Gastrocnemius medialis (tissue), 4 donors: ENCODE measurements at places on chromosomes 5 and 9. TPM values are rescaled to one million over a fixed set of nuclear protein-coding genes. Genes with fewer than 3 reads are reported as not detected.

GRCh38 chr9:134707031-134707680 lies 65.6 kb downstream of the COL5A1 start:
- H3K4me1 ChIP-seq, result no peaks in the 10 kb centered on the region
- H3K27me3 ChIP-seq, result peaks cover 2% of the 10 kb centered on the region
- no peak overlapping the region for H3K4me3 ChIP-seq

DNA sequence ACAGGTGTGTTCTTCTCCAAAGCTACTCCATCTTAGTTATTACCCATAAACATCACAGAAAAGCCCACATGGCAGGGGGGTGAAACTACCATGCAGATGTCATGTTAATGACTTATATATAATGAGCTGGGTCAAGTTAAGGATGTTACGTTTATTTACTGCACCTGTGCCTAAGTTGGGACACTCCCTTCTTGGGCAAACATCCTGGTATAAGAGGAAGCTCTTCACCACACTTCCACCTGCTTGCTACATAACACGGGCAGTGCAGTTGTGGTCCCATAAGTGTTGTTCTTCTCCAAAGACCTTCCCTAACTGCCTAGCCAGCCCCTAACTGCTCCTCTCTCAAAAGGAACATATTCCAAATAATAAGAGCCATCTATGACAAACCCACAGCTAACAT lies 9.3 kb upstream of the ZCCHC9 start:
- H3K27ac ChIP-seq, result no peak overlapping the region
- no peaks in the 10 kb centered on the region for H3K36me3 ChIP-seq
- no peak for DNase-seq

GRCh38 chr9:85213650-85214607 lies 527.8 kb downstream of the AGTPBP1 start:
- H3K36me3 ChIP-seq, result no peaks in the 10 kb centered on the region
- no peak overlapping the region for H3K4me3 ChIP-seq
- H3K27ac ChIP-seq, result no peak overlapping the region
- H3K4me1 ChIP-seq, result no peaks in the 10 kb centered on the region
- DNase-seq, result no peak
- no peaks in the 10 kb centered on the region for H3K27me3 ChIP-seq

DNA sequence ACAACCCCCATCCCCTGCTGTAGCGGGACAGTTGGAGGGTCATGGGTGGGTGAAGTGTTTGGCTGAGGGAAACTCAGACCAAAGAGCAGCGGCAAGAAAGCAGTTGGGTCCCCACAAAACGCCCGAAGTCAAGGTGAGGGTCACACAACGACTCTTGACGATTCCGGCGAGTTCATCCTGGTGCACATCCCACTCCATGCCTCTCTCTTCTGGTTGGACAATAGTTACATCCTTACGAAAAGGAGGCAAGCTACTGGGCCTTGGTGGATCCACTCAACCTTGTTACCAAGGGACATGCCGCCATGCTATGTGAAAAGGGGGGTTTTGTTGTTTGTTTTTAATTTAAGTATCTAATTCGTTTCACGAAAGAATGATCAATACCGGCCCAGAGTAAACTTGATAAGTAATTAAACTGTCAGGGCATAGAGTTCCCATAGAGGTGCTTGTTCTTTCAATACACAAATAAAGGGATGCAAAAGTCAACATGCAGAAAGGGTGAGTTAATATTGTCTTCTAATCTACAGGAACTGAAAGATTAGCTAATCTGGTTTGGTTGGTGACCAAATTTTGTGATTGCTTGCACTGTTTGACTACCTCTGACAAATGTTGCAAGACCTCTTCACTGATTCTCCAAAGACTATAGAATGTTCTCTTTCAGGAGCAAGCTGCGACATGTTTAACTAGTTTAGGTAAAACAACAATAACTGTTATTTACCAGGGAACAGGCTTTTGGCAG lies 732 bp upstream of the SMIM15 start:
- peaks cover 26% of the 10 kb centered on the region for H3K4me1 ChIP-seq
- peak overlapping the region; percentile 99 for H3K4me3 ChIP-seq
- no peak for DNase-seq
- no peaks in the 10 kb centered on the region for H3K27me3 ChIP-seq
- peak overlapping the region; percentile 92 for H3K27ac ChIP-seq

DNA sequence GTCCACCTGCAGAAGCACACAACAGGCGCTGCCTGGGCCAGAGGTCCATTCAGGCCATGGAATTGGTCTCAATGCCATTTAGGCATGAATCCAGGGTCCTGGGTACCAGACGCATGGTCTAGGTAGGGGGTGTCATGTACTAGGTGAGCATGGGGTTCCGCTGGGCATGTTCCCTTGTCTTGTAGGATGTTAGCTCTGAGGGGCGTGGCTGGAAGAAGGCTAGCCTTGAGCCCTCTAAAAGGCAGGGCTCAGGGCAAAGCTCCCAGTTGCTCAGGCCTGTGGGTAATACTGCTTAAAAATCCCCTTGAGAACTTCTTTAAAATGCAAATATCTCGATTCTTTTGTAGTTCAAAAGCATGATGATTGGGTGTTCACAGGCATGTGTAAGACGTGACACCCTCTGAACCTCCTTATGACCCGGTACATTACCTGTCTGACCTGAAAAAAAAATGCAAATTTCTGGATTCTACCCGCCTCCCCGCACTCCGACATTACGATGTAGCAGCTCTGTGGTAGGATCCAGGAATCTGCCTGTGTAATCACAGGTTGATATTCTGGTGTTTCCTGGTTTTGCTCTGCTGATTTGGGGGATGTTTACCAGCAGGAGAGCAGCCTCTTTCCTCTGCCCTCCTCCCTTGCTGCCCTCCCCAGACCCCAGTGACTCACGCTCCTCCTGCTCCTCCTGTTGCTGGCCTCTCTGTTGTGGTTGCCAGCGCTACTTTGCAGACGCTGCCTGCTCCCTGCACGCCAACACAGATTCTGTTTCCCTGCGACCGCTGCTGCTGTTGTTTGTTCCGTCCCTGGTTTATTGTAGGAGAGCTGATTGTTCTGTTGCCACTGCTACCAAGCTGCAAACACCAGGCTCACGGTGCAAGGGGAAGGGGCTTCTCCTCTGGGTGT lies 5.7 kb downstream of the TMC1 start:
- no peaks in the 10 kb centered on the region for H3K36me3 ChIP-seq
- DNase-seq, result peak; percentile 80
- H3K4me3 ChIP-seq, result peak overlapping the region; percentile 13
- no peaks in the 10 kb centered on the region for H3K27me3 ChIP-seq

GRCh38 chr5:151721812-151722391 lies 35.2 kb upstream of the SPARC start:
- no peak overlapping the region for H3K4me3 ChIP-seq
- no peaks in the 10 kb centered on the region for H3K36me3 ChIP-seq
- no peaks in the 10 kb centered on the region for H3K4me1 ChIP-seq
- H3K27me3 ChIP-seq, result no peaks in the 10 kb centered on the region

- no peak overlapping the region for H3K27ac ChIP-seq
- no peak overlapping the region for H3K4me3 ChIP-seq
- no peak for DNase-seq
Measured at GRCh38 chr5:111932199-111932598, 175.2 kb upstream of the NREP start.

DNA sequence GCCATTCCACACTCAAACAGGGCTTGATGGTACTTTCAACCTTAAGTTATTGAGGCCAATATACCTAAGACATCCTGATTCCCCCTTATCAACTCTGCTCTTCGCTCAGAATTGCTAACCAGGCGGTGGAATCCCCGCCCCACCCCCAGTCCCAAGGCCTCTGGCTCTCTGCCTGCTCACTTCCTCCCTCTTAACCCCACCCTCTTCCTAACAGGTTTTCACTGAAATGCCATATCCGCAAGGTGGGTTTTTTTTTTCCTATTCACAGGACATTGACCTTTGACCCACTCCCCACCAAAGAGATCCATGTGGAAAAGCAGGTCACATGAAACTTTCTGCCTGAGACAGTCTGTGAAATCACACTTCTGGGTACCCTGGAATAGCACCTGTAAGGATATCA lies 66.6 kb upstream of the IFNK start:
- H3K27ac ChIP-seq, result no peak overlapping the region
- DNase-seq, result no peak
- H3K36me3 ChIP-seq, result peaks cover 9% of the 10 kb centered on the region
- H3K27me3 ChIP-seq, result no peaks in the 10 kb centered on the region
- no peak overlapping the region for H3K4me3 ChIP-seq

- no peaks in the 10 kb centered on the region for H3K36me3 ChIP-seq
- H3K27ac ChIP-seq, result no peak overlapping the region
Measured at GRCh38 chr9:74821636-74822035, 66.1 kb downstream of the TRPM6 start.

GRCh38 chr9:37936965-37937364 lies 33.0 kb upstream of the SLC25A51 start:
- no peak for DNase-seq
- H3K4me3 ChIP-seq, result no peak overlapping the region
- H3K4me1 ChIP-seq, result peaks cover 8% of the 10 kb centered on the region
- H3K27ac ChIP-seq, result no peak overlapping the region

DNA sequence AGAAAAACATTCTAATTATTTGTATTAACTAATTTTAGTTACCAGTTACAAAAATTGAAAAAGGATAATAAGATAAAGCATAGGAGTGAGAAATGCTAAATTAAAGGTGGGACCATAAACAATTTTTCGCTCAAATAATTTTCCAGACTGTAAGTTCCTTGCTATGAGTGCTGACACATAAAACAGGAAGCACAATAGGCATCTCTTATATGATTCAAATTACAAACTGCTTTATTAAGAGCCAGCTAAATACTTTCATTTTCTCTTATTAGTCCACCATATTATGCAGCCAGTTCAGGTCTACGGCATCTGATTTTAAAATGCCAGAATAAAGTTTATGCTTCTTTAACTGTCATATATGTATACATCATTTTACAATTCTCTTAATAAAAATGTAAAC lies 4.4 kb downstream of the RC3H2 start:
- H3K36me3 ChIP-seq, result no peaks in the 10 kb centered on the region
- H3K4me3 ChIP-seq, result no peak overlapping the region
- no peak for DNase-seq
- H3K27me3 ChIP-seq, result no peaks in the 10 kb centered on the region
- peaks cover 25% of the 10 kb centered on the region for H3K4me1 ChIP-seq

DNA sequence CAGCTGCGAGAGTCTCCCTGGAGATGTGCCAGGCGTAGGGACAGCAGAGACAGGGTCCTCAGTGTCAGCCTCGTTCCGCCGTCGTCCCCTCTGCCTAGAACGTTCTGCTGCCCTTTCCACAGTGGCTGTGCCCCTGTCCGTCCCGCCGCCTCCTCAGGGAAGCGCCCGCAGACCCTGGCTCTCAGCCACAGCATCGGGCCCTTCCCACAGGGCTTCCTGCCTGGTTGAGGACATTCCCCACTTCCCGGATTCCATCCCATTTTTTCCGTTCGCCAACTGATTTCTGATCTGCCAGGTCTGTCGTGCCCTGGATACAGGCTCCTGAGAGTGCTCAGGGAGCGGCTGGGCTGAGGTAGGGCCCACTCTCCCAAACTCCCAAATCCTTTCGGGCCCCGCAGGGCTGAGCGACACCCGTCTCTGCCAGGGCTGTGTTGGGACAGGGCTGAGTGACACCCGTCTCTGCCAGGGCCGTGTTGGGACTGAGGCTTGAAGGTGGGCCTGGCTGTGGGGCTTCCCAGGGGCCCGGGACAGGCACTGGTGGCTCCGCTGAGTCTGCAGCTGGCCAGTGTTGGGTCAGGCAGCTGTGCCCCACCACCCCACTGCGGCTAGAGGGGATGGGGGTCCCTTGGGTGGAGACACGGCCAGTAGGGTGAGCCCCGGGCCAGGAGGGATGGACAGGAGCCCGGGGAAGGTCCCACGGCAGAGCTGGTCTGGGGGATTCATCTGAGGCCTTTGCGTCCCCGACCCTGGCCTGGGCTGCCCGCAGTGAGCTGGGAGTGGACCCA lies 15.9 kb downstream of the DNLZ start:
- H3K27me3 ChIP-seq, result peaks cover 7% of the 10 kb centered on the region
- no peak overlapping the region for H3K4me3 ChIP-seq
- no peaks in the 10 kb centered on the region for H3K4me1 ChIP-seq
- H3K27ac ChIP-seq, result no peak overlapping the region

GRCh38 chr5:66144834-66145390 lies 812 bp downstream of the SREK1 start:
- H3K36me3 ChIP-seq, result no peaks in the 10 kb centered on the region
- peak overlapping the region; percentile 94 for H3K27ac ChIP-seq
- peaks cover 45% of the 10 kb centered on the region for H3K4me1 ChIP-seq
- no peaks in the 10 kb centered on the region for H3K27me3 ChIP-seq

DNA sequence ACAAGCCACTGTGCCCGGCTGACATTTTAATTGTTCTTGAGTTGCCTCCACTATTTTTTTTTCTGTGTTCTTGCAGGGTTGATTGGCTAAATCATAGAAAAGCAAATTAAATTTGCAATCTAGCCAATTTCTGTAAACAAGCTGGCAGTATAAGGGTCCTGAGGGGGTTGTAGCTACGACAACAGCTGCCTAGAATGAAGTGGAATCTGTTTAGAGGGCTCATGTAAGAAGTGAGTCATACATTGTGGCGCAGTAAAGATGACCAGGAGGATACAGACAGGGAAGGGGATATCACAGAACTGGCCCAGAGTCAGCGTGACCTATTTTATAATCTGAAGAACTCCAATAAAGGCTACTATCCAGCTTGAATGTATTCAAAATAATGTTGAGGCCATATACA lies 82.2 kb upstream of the TLE1 start:
- no peak overlapping the region for H3K27ac ChIP-seq
- H3K4me3 ChIP-seq, result no peak overlapping the region
- DNase-seq, result no peak
- H3K36me3 ChIP-seq, result no peaks in the 10 kb centered on the region
- no peaks in the 10 kb centered on the region for H3K4me1 ChIP-seq

DNA sequence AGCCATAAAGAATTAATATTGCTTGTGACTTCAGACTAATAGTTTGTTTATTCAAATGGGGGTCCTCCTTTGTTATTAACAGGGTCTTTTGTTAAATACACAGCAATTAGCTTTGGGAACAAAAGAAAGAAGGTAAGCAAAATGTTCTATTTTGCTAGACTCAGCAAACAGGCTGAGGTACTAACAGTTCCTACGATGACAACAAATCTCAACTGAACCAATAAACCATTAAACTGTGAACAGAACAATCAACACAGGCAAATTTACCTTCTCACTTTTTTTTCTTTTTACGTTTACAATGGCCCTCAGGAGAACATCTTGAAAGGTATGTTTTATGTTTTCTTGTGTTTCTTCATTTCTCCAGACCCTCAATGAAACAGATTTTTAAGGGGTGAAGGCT lies 207.2 kb downstream of the NFIB start:
- H3K4me1 ChIP-seq, result peaks cover 10% of the 10 kb centered on the region
- H3K36me3 ChIP-seq, result no peaks in the 10 kb centered on the region
- DNase-seq, result no peak
- H3K27me3 ChIP-seq, result no peaks in the 10 kb centered on the region
- no peak overlapping the region for H3K27ac ChIP-seq
- no peak overlapping the region for H3K4me3 ChIP-seq

SLC25A2 gene
- total RNA-seq, result 0.49 TPM

CANX gene
- 261 TPM for total RNA-seq

GCNT1 gene
- 6.6 TPM for total RNA-seq

DNM1 gene
- 3.8 TPM for total RNA-seq
